ENCODE measurements at places on chromosomes 4 and X. TPM values are rescaled to one million over a fixed set of nuclear protein-coding genes. Genes with fewer than 3 reads are reported as not detected.

Gene SPANXC
- polyA plus RNA-seq, result not detected

GRCh38 chr4:11408233-11408967, 20.3 kb downstream of the HS3ST1 start:
- no peak for DNase-seq

DNA sequence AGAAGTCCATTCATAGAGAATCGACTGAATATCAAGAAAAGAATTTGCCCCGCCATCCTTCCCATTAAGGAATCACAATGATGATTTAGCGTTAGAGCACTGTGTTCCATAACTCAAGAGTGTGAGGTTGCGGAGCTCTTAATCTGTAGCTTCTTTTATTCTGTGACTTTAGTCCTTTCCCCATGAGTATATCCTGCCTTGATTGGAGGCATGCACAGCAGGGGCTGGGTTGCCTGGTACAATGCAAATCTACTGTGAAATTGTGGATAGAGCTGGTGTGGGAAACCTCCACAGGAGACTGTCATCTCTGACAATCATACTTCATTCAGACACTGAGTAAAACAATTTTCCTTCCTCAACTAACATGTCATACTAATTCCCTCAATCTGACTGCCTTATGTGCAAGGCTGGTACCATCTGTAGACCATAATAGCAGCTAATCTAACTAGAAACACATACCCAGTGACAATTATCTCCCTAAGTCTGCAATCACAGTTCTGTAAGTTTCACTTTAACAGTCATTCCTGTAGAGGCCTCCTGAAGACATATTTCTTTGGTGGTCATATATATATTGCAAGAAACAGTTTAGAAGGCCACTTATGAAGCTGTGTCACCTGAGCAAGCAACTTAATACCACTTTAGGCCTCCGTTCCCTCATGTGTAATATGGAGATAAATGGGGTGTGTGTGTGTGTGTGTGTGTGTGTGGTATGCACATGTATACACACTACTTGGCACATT, 355.2 kb upstream of the FAM241A start:
- no peak for DNase-seq

DNA sequence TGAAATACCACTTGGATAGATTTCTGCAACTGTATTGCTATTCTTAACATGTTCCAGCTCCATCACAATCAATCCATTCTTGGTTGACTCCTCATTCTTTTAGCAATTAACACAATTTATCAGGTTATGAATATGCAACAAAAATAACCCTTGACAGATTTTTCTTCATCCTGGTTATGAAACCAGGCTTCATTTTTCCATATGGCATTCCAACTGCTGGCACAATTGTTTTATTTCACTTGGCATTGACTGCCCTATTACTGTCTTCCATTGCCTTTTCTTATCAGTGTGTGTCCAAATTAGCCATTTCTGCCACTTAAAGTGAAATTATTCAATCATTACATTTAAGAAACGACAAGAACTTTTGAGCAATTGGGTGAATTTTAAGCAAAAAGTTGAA, 388.8 kb upstream of the EPHA5 start:
- DNase-seq, result no peak

GRCh38 chrX:118493016-118493415, 2.6 kb upstream of the DOCK11 start:
- no peak for DNase-seq

GRCh38 chr4:188400451-188400850, 261.2 kb downstream of the TRIML1 start:
- DNase-seq, result no peak

DNA sequence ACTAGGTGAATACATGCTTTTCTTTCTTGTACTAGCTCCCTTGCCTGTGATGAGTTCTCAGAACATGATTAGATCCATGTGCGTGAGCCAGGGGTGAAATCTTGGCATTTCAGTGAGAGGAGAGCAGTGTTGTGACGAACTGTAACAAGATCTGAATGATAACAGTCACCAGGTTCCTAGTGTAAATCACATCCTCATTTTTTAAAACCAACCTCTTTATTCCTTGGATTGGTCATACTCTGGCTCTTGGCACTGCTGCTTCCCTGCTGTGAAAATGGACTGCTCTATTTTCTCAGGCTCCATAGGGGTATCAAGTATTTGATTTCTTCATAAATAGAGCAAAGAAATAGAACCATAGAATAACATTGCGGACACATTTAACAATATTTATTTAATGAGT, 206.3 kb downstream of the SLC4A4 start:
- DNase-seq, result no peak

- no peak for DNase-seq
Observed at GRCh38 chr4:188021548-188022249, 26.1 kb downstream of the ZFP42 start.

GRCh38 chrX:72498782-72499181, 73.9 kb downstream of the HDAC8 start:
- no peak for DNase-seq

- DNase-seq, result no peak
Observed at GRCh38 chr4:36274158-36274557, 7.3 kb upstream of the DTHD1 start.

Gene PAGE3
- polyA plus RNA-seq, result not detected

Gene SLC4A4
- polyA plus RNA-seq, result 10.7 TPM

- DNase-seq, result no peak
Observed at GRCh38 chr4:158722291-158722916, 792 bp downstream of the PPID start.

- DNase-seq, result no peak
Observed at GRCh38 chr4:153705743-153706468, 21.8 kb downstream of the TLR2 start.

DNA sequence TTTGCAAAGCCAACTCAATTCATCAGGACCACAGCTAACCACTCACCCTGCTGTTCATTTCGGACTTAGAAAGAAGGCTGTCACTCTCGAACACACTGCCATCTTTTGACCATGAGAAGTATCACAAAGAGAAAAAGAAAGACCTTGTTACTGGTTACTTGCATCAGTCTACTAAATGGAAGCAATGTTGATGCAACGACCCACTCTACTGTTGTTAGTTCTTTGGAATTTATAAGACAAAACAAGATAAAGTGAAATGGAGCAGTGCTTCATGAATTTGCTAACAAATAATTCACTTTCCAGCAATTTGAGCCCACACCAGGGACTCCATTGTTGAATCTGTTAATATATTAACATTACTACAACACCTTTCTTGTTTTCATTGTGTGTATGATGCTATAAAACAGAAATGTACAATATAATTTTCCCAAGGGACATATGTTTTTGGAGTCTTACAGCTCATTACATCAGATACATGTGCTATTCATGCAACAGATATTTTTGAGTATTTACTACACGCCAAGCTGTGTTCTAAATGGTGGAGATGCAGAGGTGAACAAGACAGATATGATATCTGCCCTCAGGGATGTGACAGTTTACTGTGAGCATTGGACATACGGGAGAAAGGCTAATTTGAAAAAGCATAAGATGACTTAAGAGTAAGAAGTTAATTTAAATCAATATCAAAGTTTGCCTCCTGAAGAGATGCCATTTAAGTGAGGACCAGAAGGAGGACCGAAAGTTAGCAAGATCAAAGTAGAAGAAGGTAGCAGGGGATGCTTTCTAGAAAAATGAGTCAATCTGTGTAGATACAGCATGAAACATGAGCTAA, 87.2 kb downstream of the AREG start:
- no peak for DNase-seq

DNA sequence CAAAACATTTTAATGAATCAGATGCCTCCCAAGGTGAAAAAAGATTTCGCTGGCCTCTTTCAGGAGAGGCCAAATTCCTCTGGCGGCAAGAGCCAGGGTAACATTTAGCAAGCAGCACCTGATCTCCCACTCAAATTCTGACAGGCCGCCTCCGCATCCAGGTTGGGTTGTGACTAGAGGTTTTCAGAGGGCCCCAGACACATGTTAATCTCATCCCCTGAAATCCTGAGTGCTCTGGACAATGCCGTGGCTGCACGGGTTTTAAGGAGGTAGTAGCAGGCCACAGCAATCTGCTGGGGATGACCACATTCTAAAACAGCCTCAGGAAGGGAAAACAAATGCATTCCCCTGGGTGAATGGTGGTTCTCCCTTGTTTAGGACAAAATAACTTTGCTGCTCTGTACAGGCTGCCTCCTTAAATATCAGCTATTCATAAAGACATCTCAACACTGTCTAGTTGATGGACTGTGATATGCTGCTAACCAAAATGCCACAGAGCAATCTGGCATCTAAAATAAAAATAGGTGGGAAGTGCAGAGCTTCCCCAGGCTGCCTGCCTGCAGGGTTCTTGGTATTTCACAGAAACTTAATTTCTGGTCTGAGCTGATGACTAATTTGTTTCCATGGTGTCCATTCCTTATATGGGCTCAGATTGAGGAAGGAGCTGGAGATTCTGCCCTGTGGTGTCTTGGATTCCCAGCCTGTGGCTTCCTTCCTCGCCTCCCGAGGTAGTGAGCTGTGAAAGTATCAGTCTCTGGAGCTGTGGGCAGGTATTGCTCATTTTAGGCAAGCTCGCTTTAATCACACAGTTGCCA, 202.0 kb downstream of the DCLK2 start:
- DNase-seq, result no peak

DNA sequence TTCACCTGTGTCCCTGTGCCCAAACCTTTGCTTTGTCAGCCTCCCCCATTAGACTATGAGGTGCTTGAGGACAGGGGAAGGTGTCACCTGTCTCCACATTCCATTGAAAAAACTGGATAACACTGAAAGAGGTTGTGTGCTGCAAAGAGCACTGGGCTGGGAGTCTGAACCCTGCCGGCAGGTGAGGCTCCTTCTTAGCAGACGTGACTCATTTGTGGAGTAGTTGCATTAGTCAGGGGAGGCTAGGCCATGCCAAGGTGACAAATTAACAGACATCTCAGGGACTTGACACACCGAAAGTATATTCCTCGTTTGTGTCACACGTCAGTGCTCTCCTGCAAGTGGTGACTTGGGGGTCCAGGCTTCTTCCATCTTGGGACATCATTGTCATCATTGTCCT, 95.9 kb upstream of the STX18 start:
- no peak for DNase-seq

DNA sequence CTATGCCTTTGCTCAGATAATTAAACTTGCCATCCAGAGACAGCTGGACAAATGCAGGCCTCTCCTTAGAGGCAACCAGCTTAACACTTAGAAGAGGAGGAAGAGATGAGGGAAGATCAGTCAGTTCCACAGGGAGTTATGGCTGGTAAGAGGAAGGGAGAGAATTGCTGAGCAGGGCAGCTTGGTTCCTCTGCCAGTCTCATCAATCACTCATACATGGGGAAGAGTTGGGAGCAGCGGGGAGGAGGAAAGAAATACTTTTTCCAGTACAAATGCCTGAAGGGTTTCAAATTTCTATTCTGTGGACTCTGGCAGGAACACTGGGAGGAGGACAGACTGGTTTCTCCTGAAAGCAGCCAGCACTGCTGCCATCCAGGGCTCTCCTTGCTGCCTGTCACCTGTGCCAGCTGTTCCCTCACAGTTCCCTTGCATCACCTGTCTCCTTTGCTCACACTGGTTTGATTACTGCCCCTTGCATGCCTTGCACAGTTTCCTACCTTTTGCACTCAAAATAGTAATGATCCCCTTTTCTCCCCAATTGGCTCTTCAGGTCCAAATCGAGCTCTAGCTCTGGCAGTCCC, 59.5 kb downstream of the PGRMC2 start:
- no peak for DNase-seq

GRCh38 chr4:5718411-5718810, 7.4 kb downstream of the EVC start:
- DNase-seq, result no peak

- no peak for DNase-seq
Observed at GRCh38 chr4:77007358-77008230, 58.0 kb downstream of the SEPTIN11 start.

DNA sequence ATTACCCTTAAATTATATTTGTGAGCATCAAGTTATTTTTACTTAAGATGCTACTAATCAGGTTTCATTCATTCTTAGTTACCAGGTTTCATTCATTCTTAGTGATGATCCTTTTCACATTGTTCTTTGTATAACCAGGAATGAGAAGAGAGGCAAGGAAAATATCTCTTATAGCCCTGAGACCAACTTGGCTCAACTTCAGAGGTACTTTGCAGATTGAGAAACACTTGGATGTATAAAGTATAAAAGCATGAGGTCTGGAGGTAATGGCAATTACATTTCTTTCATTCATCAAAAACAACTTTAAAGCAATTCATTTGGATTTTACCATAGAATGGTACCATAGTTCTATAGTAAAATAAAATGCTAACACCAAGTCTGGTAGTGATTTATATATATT, 231.0 kb downstream of the PRDM5 start:
- no peak for DNase-seq

DNA sequence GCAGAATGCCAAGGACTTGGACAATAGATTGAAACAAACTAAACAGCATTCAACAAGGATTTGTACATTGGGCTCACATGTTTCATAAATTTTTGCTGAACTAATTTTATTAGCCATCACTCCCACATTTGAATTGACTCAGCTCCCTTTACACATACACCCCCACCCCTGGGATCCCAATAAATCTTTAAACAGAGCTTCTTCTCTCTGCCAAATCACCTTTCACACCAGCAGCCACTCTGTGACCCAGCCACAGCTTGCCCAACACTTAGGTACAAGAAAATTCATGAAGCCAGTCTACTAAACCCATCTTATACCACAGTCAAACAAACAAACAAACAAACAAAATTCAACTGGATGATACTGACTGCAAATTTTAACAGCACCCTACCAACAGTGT, 21.6 kb downstream of the PHKA2 start:
- DNase-seq, result no peak

Gene RAB9A
- 11.8 TPM for polyA plus RNA-seq

Gene SLC26A1
- polyA plus RNA-seq, result 17.8 TPM

GRCh38 chr4:185480016-185480732, 8.6 kb upstream of the CCDC110 start:
- DNase-seq, result no peak

Gene MAGED4B
- polyA plus RNA-seq, result 0.57 TPM

- DNase-seq, result no peak
Observed at GRCh38 chrX:119698845-119699244, 5.9 kb upstream of the SEPTIN6 start.

DNA sequence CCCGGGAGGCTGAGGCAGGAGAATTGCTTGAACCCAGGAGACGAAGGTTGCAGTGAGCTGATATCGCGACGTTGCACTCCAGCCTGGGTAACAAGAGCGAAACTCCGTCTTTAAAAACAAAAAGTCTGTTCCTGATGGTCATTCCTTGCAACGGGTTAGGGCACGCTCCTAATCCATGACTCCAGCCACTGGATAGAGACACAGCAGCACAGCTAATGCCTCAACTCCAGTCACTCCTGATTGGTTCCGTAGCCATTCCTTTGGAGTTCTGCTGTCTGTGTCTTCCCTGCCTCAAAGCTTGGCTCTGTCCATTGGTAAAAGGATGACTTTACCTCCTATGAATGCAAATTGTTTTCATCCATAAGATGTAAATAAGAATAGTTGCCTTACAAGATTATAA, 44.3 kb upstream of the FAM9A start:
- no peak for DNase-seq

Gene SHOX
- not detected for polyA plus RNA-seq

Gene NSUN7
- 0.21 TPM for polyA plus RNA-seq

GRCh38 chr4:95985051-95985450, 145.2 kb downstream of the PDHA2 start:
- DNase-seq, result no peak

Gene SRPK3
- not detected for polyA plus RNA-seq

- peak; percentile 39 for DNase-seq
Observed at GRCh38 chrX:386239-386767, 404 bp downstream of the PPP2R3B start.

Gene H2BW2
- not detected for polyA plus RNA-seq

Gene TAF7L
- 0.40 TPM for polyA plus RNA-seq

GRCh38 chr4:142615324-142615665, 230.8 kb downstream of the INPP4B start:
- DNase-seq, result no peak

Gene CXCL1
- 0.97 TPM for polyA plus RNA-seq

GRCh38 chr4:176376032-176376614, 56.4 kb downstream of the SPCS3 start:
- DNase-seq, result no peak

Measured in liver (tissue), 10 donors.